ENCODE measurements at places on chromosomes 12 and 14.
A peak's percentile ranks its signal among the peaks of the same experiment; 100 is the strongest.

GRCh38 chr14:53090853-53091252 is 62.3 kb downstream of the DDHD1 start:
- DNase-seq: no peak

- no peak for DNase-seq
Observed at GRCh38 chr12:16756833-16757555, 151.0 kb upstream of the LMO3 start.

- DNase-seq: peak; percentile 78
Observed at GRCh38 chr14:75132382-75133086, 5.7 kb upstream of the NEK9 start.

- no peak for DNase-seq
Observed at GRCh38 chr14:95536671-95537070, 1.8 kb downstream of the GLRX5 start.

GRCh38 chr12:88493636-88494035 is 86.6 kb downstream of the KITLG start:
- no peak for DNase-seq

DNA sequence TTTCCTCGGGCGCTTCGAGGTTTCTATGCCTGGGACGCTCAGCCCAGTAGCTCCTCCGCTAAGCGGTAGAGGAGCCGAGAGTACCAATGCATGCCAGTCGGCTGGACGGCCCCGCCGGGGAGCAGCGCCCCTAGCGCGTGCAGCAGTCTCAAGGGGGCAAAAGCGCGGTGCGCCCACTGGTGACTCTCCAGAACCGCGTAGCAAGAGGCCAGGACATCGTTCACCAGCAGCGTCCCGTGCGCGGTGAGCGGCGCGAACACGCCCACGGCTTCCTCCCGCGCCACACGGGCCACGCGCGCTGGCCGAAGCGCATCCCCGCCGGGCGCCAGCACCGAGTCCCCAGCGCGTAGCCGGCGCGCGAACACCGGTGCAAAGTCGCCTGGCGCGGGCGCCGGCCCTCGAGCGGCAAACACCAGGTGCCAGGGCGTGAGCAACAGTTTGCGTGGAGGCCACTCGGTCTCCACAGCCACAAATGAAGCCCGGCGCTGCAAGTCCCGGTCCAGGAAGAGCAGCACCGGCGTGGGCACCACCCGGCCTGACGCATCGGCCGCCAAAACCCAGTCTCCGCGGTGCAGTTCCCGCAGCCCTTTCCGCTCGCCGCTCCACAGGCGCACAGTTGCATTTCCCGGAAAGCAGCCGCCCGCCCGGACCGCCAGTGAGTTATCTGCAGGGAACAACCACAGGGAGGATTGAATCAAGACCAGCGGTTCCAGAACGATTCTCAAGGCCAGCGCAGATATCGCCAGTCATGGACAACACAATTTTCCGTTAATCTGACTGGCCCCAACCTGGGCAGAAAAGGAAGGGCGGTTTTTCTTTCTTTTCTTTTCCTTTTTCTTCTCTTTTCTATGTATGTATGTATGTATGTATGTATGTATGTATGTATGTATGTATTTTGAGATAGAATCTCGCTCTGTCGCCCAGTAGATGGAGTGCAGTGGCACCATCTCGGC is 4.5 kb downstream of the DHH start:
- DNase-seq: no peak

DNA sequence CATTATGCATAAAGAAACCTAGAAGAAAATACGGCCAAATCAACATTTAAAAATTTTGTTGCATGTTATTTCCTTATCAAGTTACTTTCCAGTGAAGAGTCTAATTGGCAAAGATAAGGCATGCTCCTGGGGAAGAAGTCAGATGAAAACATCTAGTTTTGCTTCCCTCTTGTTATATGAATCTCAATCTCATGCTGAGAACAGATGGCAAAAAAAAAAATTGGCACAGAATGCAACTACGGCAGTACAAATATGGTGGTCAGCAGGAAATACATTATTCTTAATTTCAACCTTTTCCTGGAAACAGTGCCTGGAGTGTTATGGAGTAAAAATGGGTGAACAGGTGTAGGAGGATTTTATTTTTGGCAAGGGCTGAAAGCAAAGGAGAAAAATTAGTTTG is 32.8 kb downstream of the HECTD4 start:
- DNase-seq: no peak

DNA sequence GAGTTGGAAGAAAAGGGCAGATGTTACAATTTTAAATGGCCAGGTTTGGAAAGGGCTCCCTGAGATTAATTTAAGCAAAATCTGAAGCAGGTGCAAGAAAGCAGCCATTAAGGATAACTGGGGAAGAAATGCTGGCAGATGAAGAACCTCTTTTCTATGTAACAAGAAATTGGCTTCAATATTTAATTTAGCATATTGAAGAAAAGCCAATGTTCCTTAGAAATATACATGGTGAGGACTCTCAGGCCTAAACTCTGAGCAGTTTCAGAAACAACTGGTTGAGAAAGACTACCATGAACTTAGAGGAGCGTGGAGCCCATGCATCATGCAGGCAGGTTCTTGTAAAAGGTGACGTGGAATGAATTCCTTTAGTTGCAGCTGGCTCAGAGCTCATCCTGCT is 152.8 kb downstream of the LRIG3 start:
- DNase-seq: no peak

DNA sequence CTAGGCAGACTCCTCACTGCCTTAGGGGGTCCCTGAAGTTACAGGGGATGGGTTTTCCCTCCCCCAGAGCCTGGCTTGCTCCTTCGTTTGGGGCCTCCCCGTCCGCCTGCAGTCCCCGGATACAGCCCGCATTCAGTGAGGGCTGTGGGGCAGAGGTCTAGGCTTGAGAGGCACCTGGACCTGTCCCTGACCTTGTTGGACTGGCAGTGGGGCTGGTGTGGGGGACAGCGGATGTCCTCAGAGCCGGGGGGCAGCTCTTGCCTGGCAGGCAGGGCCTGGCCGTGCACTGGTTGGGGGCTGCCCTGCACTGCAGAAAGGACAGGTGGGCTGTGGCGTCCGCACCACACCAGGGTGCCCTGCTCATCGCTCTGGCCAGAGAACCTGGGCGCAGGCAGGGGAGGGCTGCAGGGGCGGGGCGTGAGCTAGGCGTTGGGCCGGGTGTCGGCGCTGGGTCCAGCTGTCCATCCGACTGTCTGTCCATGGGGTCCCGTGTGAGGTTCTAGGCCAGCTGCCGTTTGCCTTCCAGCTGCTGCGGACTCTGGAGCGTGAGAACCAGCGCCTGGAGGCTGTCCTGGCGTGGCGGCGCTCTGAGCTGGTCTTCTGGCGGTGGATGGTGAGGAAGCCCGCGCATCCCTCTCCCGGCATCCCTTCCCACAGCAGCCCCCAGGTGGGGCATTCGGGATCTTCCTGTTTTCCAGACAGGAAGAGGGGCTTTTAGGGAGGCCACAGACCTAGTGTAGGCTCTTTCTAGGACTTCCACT is 6.0 kb downstream of the TEDC1 start:
- no peak for DNase-seq

DNA sequence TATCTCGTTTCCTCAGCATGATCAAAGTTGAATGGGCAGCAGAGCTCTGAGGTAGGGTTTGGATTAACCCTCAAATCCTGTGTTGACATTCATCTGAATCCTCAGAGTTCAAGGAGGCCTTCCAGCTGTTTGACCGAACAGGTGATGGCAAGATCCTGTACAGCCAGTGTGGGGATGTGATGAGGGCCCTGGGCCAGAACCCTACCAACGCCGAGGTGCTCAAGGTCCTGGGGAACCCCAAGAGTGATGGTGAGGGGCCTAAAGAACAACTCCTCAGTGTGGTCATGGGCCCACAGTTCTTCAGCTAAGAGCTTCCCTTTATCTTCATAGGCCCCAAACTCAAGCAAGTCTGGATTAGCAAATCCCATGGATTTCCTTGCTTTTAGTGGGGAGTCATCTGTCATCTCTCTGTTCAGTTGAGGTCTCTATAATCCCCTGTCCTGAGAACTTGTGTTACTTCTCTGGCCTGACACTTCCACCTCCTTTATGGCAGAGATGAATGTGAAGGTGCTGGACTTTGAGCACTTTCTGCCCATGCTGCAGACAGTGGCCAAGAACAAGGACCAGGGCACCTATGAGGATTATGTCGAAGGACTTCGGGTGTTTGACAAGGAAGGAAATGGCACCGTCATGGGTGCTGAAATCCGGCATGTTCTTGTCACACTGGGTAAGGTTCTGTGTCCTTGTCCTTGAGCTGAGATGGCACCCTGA is 1.5 kb downstream of the MYL6 start:
- DNase-seq: no peak

- DNase-seq: no peak
Observed at GRCh38 chr14:72305561-72305960, 373.3 kb downstream of the RGS6 start.

DNA sequence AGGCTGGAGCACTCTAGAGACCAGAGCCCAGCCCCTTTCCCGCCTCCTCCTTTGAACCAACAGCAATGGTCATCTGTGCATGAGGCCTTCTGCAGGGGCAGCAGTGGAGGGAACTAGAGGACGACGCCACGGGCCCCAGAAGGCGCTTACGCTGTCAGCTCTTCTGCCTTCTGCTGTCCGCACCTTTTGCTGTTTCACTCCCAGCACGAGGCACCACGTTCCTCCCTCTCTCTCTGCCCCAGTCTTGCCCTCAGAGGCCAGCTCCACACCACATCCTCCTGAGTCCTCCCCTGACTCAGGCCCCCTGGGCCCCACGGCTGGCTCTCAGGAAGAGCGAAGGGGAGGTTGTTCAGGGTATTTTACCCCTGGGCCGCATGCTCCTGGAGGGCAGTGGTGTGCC is 15.5 kb downstream of the MMAB start:
- DNase-seq: no peak

- DNase-seq: no peak
Observed at GRCh38 chr12:3534511-3534910, 43.5 kb downstream of the PRMT8 start.

DNA sequence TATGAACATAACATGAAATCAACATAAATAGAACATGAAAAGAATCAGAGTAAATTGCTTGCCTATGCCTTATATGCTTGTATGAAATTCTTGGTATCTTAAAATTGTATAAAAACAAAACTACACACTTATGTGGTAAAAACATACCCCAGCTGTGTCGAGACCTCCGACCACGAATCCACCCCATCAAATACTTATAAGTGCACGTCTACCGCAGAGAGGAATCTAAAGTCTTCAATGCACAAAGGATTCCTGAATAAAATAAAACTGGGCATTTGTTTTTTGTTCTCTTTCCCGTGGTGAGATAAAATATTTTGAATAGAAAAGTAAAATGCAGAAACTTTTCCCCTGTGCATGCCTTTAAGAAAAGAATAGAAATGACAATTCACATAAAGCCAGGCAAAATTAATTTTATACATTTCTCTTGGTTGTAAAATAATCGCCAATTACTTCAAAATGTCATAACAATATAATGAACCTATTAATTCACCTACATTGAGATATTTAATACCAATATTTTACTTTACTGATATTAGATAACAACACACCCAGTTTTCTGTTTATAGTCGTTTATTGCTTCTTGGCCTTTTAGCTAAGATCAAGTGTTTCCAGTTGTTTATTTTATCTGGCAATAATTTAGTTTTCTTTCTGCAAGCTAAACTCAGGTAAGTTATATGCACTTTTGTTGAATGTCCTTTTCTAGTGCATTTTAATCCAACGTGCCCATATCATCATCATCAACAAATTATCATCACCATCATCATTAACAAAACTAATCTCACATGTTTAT is 1.0 kb downstream of the KLRK1 start:
- DNase-seq: no peak

- peak; percentile 83 for DNase-seq
Observed at GRCh38 chr12:20368114-20368650, at the start of gene PDE3A. Gene PDE3A, plus strand, starts transcription at chr12:20368537. Its CDS starts 748 bp downstream, at chr12:20369285.

DNA sequence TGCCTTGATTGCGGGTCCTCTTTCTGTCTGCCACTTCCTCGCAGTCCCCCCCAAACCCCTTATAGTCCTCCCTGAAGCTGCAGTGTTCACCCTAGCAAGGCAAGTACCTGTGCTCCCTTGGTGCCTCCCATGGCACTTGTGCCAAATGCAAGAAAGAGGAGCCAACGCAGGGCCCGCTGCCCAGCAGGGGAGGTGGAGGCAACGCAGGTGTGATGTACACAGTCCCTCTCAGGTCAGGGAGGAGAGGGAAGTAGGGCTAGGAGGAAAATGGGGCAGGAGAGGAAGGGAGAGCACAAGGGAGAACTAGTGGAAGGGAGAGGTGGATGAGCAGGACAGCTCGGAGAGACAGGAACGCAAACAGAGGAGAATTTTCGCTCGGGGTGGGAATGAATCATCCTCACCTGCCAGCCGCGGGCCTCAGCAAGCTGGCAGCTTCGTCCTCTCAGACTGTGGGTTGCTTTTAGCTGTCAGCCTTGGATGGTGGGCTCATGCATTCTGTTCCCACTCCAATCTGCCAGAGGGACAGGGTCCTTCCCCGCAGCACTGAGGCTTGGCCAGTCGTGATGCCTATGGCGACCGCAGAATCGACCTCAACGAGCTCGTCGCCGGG is 357.0 kb downstream of the CACNA1C start:
- no peak for DNase-seq

Data from colonic mucosa (tissue), 4 donors.